Stimulated activated CD4-positive, alpha-beta T cell treated with anti-CD3 and anti-CD28 coated beads, Interleukin-12 subunit alpha, Interleukin-12 subunit beta, amount 100 ng/mL, for 24 hours (primary cell): ENCODE measurements at places on chromosomes 2 and 18.

DNA sequence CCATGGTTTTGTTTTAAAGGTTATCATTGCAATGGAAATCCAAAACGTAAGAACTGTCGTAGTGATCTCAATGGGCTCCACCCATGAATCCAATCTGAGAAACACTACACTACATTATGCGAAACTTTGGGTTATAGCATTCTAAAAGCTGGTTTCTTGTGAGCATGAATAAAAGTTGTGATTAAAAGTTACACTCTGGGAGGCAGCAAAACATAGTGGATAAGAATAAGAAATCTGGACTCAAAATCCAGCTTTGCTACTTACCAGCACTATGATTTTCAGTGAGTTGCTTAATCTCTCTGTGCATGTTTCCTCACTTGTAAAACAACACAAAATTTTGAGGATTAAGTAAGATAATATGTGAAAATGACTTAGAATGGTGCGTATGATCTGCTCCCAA is 25.7 kb upstream of the THOC1 start:
- no peak for DNase-seq

- DNase-seq = no peak
These were observed 386.5 kb upstream of the DCC start for GRCh38 chr18:51953521-51953920.

DNA sequence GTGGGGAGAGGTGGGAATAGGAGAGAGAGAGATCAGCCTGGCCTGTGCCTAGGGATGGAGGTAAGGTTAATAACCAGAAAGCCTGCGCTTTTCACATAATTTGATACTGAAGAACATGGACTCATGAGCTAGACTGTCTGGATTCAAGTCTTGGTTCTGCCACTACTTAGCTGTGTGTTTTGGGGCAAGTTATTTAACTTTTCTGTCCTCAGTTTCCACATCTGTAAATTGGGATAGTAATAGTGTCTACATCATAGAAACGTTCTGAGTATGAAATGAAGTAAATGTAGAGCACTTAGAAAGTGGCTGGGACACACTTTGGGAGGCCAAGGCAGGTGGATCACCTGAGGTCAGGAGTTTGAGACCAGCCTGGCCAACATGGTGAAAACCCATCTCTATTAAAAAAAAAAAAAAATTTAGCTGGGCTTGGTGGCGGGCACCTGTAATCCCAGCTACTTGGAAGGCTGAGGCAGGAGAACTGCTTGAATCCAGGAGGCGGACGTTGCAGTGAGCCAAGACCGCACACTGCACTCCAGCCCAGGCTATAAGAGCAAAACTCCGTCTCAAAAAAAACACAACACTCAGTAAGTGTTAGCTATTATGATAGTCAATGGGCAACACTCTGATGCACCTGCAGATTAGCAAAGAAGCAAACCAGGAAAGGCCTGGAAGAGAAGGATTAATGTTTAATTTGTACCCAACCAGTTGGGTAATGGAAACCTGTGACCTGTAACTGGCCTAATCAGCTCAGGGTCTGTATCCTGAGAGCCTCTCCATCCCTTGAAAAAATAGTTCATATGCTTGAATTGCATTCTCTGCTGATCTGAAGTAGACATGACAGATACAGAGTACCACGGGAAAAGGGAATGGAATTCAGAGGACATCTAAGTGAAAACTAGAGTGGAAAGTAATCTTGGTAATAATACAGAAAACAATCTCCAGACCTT is 6.8 kb downstream of the GALM start:
- no peak for DNase-seq

DNA sequence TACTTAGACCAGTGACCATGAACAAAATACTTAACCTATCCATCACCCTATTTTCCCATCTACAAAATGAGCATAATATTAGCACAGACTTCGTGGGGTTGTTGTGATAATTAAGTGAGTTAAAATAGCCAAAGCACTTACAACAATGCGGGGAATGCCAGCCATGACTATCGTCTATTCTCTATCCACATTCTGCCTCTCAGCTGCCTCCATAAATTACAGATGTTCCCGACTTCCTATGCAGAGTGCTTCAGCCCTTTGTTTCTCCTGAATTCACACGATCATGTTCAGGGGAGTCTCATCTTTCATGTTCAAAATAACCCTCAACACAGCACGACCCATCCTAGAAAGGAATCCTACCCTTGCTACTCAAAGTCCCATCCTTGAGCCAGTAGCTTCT is 211.6 kb downstream of the EN1 start:
- no peak for DNase-seq
